ENCODE measurements at places on chromosomes 2 and 18.
A peak's percentile ranks its signal among the peaks of the same experiment; 100 is the strongest.

- no peak for DNase-seq
Observed at GRCh38 chr2:12965540-12966269, 249.0 kb downstream of the TRIB2 start.

DNA sequence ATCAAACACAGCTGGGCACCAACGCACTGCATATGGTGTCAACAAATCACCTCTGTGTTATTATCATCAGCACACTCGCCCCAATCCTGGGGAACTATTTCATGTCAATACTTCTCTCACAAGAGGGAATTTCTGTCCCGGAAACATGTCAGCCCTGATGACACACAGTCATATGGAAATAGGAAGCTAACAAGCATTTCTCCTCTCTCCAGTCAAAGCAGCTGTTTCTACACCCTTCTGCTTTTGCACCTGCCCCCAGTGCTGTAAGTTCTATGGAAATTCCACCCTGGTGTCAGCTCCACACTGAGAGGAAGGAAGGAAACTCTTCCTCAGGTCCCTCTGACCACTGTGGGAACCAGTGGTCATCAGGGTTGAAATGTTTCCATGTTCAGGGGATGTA, 447.6 kb upstream of the ID2 start:
- no peak for DNase-seq

- DNase-seq = no peak
Observed at GRCh38 chr2:237876951-237877491, 17.6 kb downstream of the RAMP1 start.

DNA sequence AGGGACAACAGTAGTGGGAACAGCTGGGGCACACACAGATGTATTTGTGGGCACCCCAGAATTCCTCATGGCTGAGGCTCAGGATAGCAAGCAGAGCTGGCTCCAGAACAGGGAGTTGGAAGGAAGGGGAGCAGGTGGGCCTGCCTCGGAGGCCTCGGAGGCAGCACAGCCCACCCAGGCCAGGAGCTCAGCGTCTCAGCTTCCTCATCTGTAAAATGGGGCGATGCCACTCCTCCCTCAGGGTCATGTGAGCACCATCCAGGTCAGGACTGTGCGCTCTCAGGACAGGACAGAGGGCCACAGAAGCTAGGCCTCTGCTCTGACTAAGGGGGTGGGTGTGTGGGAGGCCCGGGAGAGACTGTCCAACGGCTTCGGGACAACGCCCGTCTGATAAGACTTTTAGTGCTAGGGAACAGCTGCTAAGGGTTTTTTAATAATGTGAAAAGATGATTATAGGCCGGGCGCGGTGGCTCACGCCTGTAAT, 106.2 kb downstream of the HDAC4 start:
- peak; percentile 26 for DNase-seq

- no peak for DNase-seq
Observed at GRCh38 chr2:197891897-197892442, 87.6 kb downstream of the PLCL1 start.

DNA sequence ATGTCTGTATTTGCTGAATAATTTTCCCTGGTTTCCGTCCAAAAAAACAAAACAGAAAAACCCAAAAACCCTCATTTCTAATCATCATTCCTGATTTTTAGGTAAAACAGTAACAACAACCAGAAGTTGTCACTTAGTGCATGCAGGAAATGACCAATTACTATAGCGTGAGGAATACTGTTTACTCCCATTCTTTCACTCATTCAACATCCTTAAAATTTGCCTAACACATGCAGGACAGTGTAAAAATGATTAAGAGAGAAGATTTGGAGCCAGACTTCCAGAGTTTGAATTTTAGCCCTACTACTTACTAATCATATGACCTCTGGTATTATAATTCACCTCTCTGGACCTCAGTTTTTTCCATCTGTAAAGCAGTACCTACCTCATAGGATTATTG, 83.1 kb downstream of the FIGN start:
- DNase-seq = no peak

- DNase-seq = no peak
Observed at GRCh38 chr2:174376967-174377366, 18.6 kb upstream of the SCRN3 start.

- no peak for DNase-seq
Observed at GRCh38 chr2:188518381-188518780, 226.7 kb downstream of the GULP1 start.

DNA sequence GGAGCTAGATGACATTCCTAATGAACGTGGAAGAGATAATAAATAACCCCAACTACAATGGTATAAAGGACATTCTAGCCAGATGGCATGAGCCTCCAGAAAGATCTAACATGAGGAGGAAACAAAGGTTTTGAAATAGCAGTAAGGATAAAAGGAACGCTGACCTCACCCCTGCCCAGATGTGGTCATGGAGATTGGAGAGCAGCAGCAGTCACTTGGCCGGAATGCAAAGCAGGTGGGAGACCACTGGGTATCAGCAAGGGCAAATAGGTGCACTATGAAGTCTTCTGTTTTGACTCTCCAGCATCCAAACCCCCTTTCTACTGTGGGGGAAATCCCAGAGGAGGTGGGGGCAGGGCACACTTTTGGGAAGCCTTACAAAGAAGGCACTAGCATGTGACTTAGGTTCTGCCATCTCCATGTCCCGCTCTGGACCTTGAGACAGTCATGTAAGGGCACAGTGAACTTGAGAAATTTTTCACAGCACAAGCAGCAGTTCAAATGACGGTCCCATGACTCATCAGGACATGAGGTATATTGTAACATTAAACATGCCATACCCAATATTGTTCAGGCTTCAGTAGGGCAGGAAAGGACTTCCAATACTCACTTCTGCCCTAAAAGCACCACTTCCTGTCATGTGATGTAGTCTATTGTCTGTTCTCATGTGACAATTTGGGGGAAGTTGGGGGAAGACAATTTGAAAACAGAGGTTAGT, 55.2 kb downstream of the METTL4 start:
- DNase-seq = no peak

- DNase-seq = no peak
Observed at GRCh38 chr2:152588998-152589397, 128.3 kb downstream of the PRPF40A start.

DNA sequence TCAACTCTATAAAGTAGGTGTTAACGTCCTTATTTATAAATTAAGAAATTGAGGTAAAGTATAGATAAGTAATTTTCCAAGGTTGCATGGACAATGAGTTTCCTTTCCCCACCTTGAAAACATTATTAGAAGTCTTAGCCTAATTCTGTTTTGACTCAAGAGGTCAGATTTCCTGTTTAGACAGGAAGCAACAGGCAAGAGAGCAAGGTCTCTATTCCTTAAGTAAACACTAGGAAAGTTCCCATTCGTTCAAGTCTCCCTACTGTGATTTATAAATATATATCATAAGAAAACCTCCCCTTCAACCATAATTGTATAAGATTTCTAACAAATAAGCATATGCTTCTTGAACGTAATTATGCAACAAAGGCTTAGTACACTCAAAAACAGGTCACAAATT, 40.3 kb downstream of the CLASP1 start:
- no peak for DNase-seq

GRCh38 chr2:55865096-55865835, 58.3 kb downstream of the EFEMP1 start:
- DNase-seq = no peak

- DNase-seq = no peak
Observed at GRCh38 chr2:108323619-108324018, 34.9 kb downstream of the SULT1C2 start.

Measured in CD8-positive, alpha-beta memory T cell (primary cell).